Stimulated activated CD4-positive, alpha-beta T cell treated with anti-CD3 and anti-CD28 coated beads, Interleukin-4, amount 100 ng/mL, for 4 hours (primary cell): ENCODE measurements at places on chromosomes 11 and 22.

- no peak for DNase-seq
These were observed 822 bp upstream of the COMT start for GRCh38 chr22:19940536-19941364.

GRCh38 chr11:78834886-78835285, 260.2 kb upstream of the NARS2 start:
- DNase-seq: no peak

DNA sequence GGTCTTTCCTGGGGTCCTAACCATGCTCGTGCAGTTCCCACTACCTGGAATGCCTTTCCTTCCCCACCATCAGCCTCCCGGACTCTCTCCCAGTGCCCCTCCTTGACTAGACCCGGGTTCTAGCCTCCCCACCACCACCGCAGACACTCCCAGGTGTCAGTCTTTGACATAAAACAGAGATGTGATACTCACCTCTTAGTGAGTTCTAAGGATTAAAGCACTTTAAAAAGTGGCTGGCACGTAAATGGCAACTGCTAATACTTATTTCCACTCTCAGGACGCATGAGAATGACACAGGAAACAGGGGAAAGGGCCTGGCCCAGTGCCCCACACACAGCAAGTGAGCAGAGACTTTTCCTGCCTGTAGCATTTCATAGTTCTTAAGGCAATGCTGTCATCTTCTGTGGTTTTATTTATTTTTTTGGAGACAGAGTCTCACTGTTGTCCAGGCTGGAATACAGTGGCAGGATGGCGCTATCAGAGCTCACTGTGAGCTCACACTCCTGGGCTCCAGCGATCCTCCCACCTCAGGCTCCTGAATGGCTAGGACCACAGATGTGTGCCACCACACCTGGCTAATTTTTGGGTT, 1.9 kb upstream of the SLC25A45 start:
- DNase-seq: no peak

- no peak for DNase-seq
These were observed 544.2 kb upstream of the CCDC179 start for GRCh38 chr11:23404225-23405160.

DNA sequence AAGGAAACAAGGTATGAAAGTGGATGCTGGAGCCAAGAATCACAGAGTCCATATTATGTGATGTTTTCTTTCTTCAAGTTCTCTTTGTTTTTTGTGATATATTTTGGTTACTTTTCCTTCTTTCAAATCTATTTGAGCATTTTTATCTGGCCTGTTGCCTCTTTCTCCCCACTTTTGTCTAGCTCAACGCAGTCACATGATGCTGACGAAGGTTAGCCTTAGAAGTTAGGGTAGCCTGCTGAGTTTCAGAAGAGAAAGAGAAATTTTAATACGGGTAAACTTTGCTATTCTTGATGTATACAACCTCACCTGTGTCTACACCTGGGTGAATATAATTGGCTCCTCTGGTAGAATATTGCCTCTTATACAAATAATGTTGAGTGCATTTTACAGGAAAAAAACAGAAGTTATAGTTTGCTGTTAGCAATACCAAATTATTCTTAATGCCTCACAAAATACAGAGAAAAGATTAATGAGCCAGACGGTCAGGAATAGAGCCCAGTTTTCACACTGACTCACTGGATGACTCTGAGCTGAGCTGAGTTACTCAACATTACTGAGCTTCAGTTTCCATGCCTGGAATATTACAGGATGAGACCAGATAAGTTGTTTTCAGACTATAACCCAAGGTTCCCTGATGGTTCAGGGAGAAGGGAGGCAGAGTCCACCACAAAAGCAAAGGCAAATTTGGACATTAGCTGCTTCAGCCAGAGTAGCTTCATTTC, 161.6 kb upstream of the BDNF start:
- no peak for DNase-seq

- no peak for DNase-seq
These were observed 174.2 kb upstream of the SORL1-AS1 start for GRCh38 chr11:121626980-121627379.

DNA sequence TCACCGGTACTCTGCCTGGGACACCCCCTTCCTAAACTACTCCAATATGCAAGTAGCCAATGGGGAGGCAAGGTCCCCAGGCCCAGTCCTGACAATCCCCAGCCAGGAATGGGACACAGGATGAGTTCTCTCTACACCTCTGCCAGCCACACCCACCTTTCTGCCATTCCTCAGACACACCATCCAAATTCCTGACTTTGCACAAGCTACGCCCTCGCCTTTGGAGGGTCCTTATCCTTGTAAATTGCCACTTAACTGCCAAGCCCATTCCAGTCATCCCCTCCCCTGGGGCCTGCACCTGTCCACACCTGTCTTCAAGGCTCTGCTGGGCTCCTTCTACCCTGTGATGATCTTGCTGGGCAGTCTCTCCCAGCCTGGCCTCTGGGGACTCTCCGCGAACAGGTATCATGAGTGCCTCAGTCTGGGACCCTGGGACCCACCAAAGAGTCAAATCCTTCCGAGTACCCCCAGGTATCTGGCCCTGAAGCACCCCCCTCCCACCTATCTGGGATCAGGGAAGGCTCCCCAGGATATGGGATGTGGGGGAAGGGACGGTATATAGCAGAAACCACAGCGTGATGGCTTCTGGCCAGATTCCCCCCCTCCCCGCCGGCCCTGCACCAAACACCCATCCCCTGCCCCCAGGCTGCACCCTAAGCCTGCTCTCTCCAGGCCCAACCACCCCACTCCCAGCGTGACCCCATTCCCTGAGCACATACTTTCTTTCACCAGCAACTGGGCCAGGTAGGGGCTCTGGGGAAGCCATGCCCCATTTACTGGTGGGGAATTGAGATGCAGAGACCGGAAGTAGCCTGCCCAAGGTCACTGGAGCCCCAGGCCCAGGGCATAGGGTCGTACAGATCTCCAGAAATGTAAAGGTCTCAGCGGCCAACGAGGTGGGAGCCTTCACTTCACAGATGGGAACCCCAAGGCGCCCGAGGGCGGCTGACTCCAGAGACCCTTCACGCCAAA, 806 bp downstream of the ARAP1 start:
- no peak for DNase-seq

DNA sequence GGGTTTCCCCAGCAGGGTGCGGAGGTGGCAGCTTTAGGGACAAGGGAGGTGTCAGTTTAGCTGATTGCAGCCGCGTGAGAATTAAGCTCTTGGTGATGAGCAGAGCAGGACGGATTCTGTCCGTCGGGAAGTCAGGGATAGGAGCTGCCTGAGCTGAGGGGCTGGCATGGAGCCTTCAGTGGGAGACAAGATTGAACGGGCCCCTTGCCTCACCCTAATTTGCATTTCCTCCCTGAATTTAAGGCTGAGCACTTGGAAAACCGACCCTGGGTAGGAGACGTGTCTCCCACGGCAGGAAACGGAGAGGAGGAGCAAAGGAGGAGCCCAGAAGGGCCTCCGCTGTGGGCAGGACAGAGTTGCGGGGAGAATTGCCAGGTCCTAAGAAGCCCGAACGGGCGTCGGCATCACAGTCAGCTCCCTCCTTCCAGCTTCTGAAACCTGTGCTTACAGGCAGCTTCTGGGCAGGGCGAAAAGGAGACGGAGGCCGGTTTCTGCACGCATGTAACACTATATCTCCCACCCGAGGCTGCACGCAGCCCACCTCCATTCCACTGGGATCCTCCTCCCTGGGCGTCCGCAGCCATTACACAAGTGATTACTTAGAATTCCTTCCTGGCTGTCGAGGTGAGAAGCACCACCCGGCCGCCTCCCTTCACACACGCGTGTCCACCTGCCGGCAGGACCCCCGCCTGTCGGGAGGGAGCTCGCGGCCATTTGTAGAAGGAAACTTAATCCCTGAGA, 345.8 kb downstream of the BRD1 start:
- no peak for DNase-seq

GRCh38 chr11:97966901-97967300, 1053.8 kb upstream of the CNTN5 start:
- no peak for DNase-seq

DNA sequence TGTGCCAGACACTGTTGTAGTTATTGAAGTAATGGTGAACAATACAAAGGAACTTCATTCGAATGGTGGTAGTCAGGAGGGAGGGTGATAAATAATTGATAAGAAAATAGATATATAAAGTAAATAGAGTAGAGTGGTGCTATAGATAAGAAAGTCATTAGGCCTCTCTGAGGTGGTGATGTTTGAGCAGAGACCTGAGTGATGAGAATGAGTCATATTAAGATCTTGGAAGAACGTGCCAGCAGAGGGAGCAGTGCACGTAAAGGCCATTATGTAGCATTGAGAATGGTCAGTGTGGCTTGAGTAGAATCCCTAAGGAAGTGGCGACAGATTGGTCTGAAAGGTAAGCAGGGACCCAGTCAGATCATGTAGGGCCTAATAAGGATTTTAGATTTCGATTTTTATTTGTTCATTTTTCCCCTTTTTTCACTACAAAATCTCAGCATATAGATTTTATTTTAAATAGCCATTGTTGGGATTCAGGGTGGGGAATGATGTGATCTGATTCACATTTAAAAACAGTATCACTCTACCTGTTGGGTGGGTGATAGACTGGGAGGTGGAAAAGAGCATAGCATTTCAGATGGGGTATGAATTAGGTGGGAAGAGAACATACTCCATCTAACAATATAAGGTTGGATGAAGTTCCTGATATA, 44.7 kb downstream of the CCDC90B start:
- peak; percentile 1 for DNase-seq

GRCh38 chr22:47174671-47175112, 412.2 kb downstream of the TBC1D22A start:
- DNase-seq: no peak

- no peak for DNase-seq
These were observed 26.1 kb downstream of the BDNF start for GRCh38 chr11:27673979-27674663.

DNA sequence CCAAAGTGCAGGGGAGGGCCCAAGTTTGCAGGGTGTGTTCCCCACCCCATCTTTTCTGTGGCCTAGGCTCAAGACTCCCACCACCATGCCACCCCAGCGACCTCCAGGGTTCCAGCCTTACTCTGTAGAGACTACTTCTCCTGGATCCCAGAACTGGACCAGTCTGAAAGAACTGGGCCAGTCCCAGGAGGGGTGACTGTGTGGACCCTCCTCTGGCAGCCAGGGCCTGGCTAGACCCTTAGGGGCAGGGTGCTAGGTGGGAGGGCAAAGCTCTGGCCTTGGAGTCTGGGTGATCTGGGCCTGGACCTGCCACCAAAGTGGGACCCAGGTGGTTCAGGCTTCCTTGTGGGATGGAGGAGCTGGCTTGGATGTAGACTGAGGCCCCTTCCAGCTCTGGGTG, 41.8 kb upstream of the ACCSL start:
- DNase-seq: no peak

DNA sequence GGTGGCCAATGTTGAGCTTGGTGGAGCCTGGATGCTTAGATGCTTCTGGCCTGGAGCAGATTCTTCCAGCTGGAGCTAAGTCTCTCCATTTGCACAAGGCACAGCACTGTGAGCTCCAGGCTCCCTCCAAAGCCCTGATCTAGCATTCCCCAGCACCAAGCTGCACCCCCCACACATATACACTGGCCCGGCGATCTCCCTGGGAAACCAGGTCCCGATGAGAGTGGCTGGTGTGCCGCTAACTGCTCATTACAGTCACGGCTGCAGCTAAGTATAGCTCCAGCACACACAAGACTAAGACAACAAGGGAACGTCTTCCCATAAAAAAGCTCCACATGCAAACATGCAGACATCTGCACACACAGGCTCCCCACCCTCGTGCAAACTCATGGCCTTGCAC, 17.6 kb downstream of the KCNC1 start:
- no peak for DNase-seq

DNA sequence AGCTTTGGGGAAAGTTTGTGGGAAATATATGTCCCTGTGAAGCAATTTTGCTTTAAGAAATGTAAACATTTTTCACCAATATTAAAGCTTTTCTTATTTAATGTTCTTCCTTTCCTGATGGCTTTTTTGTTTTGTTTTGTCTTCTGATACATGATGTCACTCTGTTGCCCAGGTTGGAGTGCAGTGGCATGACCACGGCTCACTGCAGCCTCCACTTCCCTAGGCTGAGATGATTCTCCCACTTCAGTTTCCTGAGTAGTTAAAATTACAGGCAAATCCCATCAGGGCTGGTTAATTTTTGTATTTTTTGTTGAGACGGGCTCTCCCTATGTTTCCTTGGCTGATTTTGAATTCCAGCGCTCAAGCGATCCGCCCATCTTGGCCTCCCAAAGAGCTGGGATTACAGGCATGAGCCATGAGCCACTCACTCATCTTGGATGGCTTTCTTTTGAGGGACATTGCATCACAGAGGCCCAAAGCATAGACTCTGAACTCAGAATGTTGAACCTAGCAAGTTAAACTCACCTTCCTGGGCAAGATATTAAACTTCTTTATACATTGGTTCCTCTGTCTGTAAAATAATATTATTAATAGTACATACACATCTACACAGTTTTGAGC, 651 bp upstream of the CARD16 start:
- DNase-seq: no peak

DNA sequence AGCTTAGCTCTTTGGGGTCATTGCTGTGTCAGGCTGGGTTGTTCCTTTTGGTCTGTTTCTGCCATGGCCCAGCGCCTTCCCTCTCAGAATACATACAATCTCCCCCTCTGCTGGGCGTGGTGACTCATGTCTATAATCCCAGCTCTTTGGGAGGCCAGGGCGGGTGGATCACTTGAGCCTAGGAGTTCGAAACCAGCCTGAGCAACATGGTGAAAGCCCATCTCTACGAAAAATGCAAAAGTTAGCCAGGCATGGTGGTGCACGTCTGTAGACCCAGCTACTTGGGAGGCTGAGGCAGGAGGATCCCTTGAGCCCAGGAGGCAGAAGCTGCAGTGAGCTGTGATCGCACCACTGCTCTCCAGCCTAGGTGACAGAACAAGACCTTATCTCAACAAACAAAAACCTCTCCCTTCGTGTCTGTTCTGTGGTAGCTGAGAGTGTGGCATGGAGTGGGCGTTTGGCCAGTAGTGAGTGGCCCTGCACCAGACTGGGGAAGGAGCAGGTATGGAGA, 46.7 kb upstream of the RAB1B start:
- no peak for DNase-seq

GRCh38 chr11:8102965-8103364, 22.0 kb downstream of the TUB start:
- DNase-seq: no peak

DNA sequence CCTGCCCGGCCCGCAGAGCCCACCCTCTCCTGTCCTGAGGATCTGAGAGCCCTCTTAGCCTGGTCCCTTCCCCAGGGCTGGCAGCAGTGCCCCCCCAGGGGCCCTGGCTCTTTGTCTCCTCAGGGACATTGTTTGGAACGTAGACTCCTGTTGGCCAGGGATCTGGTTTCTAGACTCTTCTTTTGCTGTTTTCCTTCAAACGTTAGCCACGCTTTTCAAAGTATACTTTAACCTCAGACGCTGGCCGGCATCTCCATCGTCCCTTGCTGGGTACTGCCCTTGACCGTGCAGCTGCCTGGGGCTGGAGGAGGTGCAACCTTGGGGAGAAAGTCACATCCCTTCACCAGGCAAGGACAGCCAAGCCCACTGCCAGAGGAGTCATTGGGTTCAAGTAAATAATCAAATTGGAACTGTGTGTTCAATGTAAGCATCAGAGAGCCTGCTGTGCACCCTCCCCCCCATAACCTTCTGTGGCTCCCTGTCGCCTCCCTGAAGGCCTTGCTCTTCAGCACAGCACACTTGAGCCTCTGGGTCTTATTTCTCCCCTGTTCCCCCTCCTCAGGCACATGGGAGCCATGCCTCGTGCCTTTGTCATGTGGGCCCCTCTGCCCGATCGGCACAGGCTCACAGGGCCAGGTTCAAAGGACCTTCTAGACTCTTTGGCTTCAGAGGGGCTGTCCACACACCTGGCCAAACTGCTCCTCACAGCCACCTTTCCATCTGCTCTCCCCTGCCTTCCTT, 21.8 kb upstream of the WNT7B start:
- DNase-seq: no peak
